ENCODE measurements at places on chromosomes 12 and 14. TPM values are rescaled to one million over a fixed set of nuclear protein-coding genes. Genes with fewer than 3 reads are reported as not detected.

GRCh38 chr14:74977164-74977900 lies 21.9 kb upstream of the PGF start:
- no peak overlapping the region for H3K4me3 ChIP-seq
- no peak for DNase-seq
- H3K4me1 ChIP-seq = peaks cover 68% of the 10 kb centered on the region
- H3K36me3 ChIP-seq = no peaks in the 10 kb centered on the region
- no peak overlapping the region for H3K27ac ChIP-seq
- H3K27me3 ChIP-seq = no peaks in the 10 kb centered on the region

GRCh38 chr12:52005903-52006703 lies 643 bp upstream of the TAMALIN start:
- peaks cover 2% of the 10 kb centered on the region for H3K27me3 ChIP-seq
- DNase-seq = no peak
- H3K4me3 ChIP-seq = peak overlapping the region; percentile 71
- H3K27ac ChIP-seq = peak overlapping the region; percentile 82
- no peaks in the 10 kb centered on the region for H3K36me3 ChIP-seq

DNA sequence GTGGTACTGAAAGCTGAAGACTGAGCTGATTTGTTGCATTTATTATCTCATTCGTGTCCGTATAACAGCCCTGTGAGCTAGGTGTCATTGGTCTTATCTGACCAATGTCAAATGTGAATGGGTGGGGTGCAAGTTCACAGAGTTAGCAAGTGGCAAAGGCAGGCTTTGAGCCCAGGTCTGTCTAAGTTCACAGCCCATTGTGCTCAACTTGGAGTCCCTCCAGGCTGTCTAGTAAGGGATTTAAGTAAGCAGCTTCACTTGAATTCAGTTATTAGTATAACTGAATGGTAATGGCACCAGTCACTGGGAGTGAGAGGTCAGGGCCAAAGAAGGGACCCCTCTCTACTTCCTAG lies 8.5 kb downstream of the C1S start:
- H3K27ac ChIP-seq = no peak overlapping the region
- peaks cover 37% of the 10 kb centered on the region for H3K36me3 ChIP-seq
- no peak for DNase-seq

The RAPGEF3 gene
- 48.2 TPM for total RNA-seq

DNA sequence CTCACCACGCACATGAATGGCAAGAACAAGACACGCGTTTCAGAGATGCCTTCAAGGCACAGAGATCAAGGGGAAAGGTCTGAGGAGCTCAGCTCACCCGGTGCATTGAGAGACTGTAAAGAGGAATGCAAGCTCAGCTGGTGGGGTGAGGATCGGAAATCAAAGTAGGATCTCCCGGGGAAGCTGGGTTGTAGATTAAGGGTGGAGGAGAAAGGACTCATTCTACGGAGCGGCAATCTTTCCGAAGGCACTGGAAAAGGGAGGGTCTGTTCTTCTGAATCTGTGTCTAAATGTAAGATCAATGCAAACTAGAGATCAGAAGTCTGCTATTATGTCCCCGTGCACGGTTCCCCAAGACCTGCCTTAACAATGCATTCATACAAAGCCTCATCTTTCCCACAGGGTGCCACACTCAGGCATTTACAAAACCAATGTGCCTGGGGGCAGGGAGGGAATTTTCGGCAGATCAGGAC lies 41.6 kb upstream of the PYGL start:
- H3K27ac ChIP-seq = no peak overlapping the region
- no peak overlapping the region for H3K4me3 ChIP-seq
- H3K36me3 ChIP-seq = no peaks in the 10 kb centered on the region
- H3K4me1 ChIP-seq = no peaks in the 10 kb centered on the region
- no peak for DNase-seq
